ENCODE measurements at places on chromosomes 5 and 9. TPM values are rescaled to one million over a fixed set of nuclear protein-coding genes. Genes with fewer than 3 reads are reported as not detected.

ACSL6 gene
- total RNA-seq, result 0.65 TPM

C5orf58 gene
- total RNA-seq, result not detected

CATSPER3 gene
- under 0.01 TPM for total RNA-seq

LHX3 gene
- not detected for total RNA-seq

FAM114A2 gene
- 29.7 TPM for total RNA-seq

PITX1 gene
- not detected for total RNA-seq

TMEM232 gene
- 1.0 TPM for total RNA-seq

ARAP3 gene
- 28.7 TPM for total RNA-seq

TYRP1 gene
- 0.09 TPM for total RNA-seq

TEX48 gene
- not detected for total RNA-seq

WASHC1 gene
- 6.9 TPM for total RNA-seq

TAF11L6 gene
- not detected for total RNA-seq

NUTM2F gene
- not detected for total RNA-seq

CSF2 gene
- total RNA-seq, result not detected

LAMC3 gene
- total RNA-seq, result 1.5 TPM

PTGDS gene
- 2.8 TPM for total RNA-seq
